Stimulated activated naive CD4-positive, alpha-beta T cell treated with Interleukin-2 at 50 U/mL for 16 hours (primary cell): ENCODE measurements at places on chromosomes 3 and 15.

DNA sequence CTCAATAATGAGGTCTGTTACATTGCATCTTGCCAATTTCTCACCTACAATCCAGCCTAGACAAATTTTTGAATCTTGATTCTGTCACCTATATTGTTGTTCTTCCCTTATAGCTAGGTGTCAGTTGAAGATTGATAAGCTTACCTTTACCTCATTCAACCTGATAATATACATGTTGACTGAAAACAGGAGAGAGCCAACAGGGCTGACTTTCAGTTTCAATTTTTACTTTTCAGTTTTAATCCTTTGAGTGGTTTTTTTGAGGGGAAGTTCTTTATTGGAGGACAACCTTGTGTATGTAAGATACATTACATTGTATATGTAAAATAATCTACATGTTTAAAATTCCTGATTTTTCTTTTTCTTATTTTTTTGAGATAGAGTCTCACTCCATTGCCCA lies 5.8 kb downstream of the ATP13A5 start:
- DNase-seq = no peak

GRCh38 chr15:90513448-90513847 lies 16.3 kb upstream of the CRTC3 start:
- DNase-seq = no peak

- DNase-seq = no peak
These were observed 1.0 kb downstream of the C3orf80 start for GRCh38 chr3:160226026-160226907.

DNA sequence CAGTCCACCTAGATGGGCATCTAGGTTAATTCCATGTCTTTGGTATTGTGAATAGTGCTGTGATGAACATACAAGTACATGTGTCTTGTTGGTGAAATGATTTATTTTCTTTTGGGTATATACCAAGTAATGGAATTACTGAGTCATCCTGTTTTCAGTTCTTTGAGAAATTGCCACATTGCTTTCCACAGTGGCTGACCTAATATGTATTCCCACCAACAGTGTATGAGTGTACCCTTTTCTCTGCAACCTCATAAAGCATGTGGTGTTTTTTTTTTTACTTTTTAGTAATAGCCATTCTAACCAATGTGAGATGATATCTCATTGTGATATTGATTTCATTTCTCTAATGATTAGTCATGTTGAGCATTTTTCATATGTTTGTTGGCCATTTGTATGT lies 86.0 kb upstream of the NDN start:
- no peak for DNase-seq

- peak; percentile 74 for DNase-seq
These were observed 33.1 kb downstream of the GRK7 start for GRCh38 chr3:141796081-141796888.

GRCh38 chr3:10534066-10534465 lies 28.7 kb upstream of the ATP2B2 start:
- DNase-seq = no peak

- no peak for DNase-seq
These were observed 64.3 kb upstream of the GATM start for GRCh38 chr15:45442507-45443135.

DNA sequence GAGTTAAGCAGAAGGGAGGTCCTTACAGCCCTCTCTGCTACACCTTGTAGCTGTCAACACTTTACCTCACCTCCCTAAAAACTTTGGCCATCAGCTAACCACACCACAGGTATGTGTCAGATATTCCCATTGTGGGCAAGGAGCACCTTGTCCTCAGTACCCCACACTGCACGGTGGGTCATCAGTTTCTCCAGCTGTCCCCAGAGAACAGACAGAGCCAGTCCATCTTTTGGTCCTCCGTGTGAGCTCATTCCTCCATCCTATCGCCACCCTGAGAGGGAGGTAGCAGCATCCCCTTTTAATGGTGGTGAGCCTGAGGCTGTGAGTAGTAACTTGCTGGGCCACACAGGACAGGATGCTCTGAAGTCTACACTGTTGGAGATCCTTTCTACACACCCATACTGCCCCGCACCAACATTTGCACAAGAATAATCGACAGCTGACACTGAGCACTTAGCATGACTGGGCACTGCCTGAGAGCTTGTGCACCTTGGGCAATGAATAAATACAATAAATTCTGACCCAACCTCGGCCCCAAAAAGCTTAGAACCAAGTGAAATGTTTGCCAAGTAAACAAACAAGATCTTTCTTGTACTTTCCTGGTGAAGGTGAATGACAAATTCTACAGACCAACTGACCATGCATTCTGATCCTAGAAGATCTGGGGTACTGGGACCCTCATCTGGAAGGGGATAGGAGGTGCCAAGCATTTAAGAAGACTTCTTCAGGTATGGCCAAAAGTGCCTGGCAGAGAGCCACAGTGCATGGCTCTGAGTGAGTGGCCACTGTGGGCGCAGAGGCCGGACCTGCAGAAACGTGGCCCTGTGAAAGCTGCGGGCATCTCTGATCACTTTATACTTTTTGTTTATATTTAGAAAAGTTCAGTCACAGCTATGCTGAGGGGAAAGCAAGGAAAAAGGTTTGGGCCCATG lies 6.9 kb downstream of the CHCHD4 start:
- no peak for DNase-seq

DNA sequence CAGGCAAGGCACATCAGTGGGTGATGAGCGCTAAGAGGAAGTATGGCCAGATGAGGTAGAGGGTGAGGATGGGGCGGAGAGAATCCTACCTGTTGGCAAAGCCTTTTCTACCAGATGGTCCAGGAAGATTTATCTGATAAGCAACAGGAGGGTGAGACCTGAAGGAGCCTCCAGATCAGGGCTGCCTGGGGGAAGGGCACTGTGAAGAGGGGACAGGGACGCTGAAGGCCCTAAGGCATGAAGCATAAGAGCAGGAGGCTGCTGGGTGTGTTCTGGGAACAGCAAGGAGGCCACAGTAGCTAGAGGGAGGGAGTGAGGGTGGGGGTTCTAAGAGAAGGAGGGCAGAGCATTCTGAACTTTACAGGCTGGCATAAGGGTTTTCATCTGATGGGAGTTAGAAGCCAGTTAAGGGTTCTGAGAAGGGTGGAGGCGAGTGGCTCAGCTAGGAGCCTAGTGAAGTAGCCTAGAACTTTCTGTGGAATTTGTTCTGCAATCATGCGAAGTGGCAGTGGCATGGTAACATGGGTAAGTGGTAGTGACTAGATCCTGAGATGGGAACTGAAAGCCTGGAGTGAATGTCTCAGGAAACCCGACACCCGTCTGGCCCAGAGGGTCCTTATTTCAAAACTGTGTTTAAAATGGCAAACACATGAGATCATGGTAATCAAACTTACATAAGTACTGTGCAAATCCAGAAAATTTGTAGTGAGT lies 29.9 kb downstream of the CGNL1 start:
- no peak for DNase-seq

DNA sequence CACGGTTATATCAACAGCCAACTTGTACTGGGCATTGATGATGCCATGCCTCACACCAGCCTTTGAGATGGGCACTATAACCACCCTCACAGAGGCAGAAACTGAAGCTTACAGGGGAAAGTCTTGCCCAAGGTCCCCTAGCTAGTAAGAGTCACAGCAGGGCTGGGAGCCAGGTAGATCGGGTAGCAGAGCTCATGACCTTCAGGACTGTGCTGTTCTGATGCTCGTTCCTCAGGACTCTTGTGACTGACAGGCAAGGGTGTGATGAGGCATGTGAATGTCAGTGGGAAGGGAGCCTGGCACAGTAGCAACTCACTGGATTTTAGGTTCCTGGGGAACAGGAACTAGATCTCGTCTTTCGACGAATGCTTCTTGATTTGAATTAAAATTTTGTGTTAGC lies 65.7 kb downstream of the RLBP1 start:
- no peak for DNase-seq

- DNase-seq = no peak
These were observed 26.9 kb upstream of the CA12 start for GRCh38 chr15:63408524-63408923.
